DMS79 (cell line): ENCODE measurements at places on chromosomes 4 and X.

- no peak for DNase-seq
Observed at GRCh38 chrX:35292522-35292921, 349.9 kb downstream of the FAM47B start.

- no peak for DNase-seq
Observed at GRCh38 chr4:13892739-13893105, 265.2 kb upstream of the BOD1L1 start.

DNA sequence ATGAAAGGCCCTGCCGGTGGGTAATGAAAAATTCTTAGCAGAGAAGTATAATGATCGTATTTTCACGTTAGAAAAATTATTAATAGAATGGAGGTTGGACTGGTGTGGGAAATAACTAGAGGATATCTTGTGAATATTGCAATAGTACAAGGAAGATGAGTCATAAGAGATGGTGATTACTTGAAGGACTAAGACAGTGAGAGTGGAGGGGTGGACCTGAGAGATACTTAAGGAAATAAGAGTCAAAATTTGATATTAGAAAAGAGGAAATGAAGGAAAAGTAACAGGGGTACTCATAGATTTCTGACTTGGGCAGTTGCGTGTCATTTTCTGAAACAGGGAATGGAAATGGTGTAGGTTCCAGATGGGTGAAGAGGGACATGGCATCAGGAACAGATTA, 1.7 kb upstream of the USP53 start:
- DNase-seq: no peak

DNA sequence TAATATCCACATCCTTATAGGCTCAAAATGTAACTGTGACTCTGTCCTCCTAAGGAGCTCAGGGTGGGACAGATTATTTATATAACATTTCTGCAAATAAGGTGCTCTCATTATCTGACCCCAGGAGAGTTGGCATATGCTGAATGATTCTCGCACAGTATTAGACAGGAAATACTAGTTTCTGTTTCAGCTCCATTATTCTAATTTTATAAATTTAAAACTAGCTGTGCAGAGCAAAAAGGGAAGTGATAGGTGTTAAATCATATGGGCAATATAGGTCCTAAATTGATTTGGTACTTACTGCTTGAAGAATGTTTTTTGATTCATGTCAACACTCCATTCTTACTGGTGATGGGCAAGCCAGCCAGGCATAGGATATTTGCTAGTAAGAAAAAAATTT, 141.5 kb downstream of the GLRA2 start:
- DNase-seq: no peak

DNA sequence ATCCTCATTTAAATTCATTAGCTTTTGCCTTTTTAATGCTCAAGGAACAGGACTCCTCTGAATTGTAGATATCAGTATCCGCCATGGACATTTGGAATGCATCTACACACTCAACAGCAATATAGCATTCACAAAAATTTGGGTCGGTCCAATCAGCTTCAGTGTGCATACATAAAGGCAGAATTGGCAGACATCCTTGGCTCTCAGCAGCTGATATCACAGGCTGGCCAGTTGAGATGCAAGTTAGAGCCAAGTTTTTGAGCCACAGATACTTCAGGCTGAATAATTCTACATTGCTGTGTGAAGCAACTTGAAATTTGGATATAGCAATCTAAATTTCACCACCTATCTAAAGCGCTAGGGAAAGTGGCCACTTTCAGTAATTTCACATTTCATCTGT, 821.1 kb downstream of the PCDH19 start:
- no peak for DNase-seq
